ENCODE measurements at places on chromosomes 2 and 18.

- DNase-seq = no peak
Measured at GRCh38 chr2:28898048-28898447, 3.6 kb downstream of the WDR43 start.

- no peak for DNase-seq
Measured at GRCh38 chr2:56654936-56655335, 471.1 kb downstream of the CCDC85A start.

DNA sequence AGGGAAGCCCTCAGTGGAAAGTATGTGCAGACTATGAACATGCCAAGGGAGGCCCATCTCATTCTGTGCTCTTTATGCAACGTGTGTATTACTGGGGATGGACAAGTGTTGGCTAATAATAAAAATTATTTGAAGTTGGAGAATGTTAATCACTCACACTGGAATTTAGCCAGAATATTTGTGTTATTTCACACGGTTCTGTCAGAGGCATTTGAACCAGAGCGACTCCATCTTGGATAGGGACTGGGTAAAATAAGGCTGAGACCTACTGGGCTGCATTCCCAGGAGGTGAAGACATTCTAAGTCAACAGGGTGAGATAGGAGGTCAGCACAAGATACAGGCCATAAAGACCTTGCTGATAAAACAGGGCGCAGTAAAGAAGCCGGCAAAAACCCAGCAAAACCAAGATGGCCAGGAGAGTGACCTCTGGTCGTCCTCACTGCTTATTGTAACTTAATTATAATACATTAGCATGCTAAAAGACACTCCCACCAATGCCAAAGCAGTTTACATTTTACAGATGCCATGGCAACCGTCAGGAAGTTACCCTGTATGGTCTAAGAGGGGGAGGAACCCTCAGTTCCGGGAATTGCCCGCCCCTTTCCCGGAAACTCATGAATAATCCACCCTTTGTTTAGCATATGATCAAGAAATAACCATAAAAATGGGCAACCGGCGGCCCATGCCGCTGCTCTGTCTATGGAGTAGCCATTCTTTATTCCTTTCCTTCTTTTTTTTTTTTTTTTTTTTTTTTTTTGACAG is 2.6 kb upstream of the FZD5 start:
- no peak for DNase-seq

DNA sequence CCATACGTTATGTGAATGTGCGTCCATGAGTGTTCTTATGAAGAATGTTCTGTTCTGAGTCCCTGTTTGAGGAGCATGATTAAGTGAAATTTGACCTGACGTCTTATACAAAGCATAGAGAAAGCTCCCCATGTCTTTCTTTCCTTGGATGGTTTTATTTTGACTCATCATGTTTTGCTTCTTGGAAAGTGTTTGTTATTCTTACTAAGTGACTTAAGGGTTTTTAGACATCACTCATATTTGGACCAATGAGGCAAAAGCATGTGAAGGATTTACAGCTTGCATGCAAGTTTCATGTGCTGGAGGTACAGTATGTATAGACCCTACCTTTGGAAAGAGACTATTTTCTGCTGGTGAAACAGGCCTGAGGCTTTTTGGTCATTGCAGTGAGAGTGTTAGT is 33.5 kb upstream of the ZEB2 start:
- no peak for DNase-seq
